ENCODE measurements at places on chromosomes 4 and X.

- peaks cover 10% of the 10 kb centered on the region for H3K4me1 ChIP-seq
- H3K36me3 ChIP-seq: peaks cover 16% of the 10 kb centered on the region
- no peak for DNase-seq
These were observed 60.7 kb downstream of the ANTXR2 start for GRCh38 chr4:80012291-80012690.

- no peak overlapping the region for H3K4me3 ChIP-seq
- DNase-seq: no peak
- H3K4me1 ChIP-seq: peaks cover 44% of the 10 kb centered on the region
- H3K27ac ChIP-seq: peak overlapping the region; percentile 78
These were observed 16.9 kb downstream of the CD99 start for GRCh38 chrX:2708021-2708420.

DNA sequence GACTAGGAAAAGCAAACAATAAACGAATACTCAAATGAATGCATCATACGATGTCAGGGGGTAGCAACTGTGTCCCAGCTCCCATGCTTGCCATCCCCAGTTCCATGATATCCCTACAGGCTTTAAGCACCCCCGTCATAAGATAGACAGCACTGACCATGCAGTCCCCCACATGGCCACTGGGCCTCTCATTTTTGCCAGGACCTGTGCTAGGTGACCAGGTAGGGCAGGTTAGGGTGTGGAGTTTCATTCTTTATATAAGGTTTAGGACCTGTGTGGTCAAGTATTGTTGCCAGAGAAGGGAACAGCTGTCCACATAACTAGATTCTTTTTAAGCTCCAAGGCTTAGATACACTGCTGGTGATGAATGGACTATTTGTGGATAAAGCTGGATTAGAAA is 9.7 kb downstream of the PPEF2 start:
- H3K36me3 ChIP-seq: no peaks in the 10 kb centered on the region
- no peaks in the 10 kb centered on the region for H3K4me1 ChIP-seq
- H3K27me3 ChIP-seq: peaks cover 26% of the 10 kb centered on the region
- no peak overlapping the region for H3K27ac ChIP-seq

DNA sequence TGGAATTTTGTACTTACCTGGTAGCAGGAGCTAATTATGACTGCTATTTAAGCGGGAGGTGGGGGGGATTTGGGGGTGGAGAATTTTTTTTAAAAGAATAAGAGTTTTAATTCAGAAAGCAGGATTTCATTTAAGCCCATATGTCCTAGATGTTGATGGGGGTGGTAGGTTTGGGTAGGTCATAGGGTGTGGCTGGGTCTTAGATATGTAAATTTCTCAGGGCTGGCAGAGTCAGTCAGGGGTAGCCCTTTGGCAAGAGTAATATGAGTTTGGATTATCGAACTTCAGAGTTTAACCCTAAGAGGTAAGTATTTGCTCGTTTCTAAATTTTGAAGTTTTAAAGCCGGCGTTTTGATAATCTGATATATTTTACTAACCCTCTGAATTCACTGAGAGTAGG is 35.2 kb upstream of the COX18 start:
- DNase-seq: no peak
- no peak overlapping the region for H3K27ac ChIP-seq
- H3K36me3 ChIP-seq: peaks cover 23% of the 10 kb centered on the region
- no peaks in the 10 kb centered on the region for H3K4me1 ChIP-seq
- no peaks in the 10 kb centered on the region for H3K27me3 ChIP-seq

- peaks cover 19% of the 10 kb centered on the region for H3K4me1 ChIP-seq
- no peak overlapping the region for H3K27ac ChIP-seq
- DNase-seq: no peak
- H3K4me3 ChIP-seq: no peak overlapping the region
These were observed 292.9 kb downstream of the USP46 start for GRCh38 chr4:52366191-52366590.

DNA sequence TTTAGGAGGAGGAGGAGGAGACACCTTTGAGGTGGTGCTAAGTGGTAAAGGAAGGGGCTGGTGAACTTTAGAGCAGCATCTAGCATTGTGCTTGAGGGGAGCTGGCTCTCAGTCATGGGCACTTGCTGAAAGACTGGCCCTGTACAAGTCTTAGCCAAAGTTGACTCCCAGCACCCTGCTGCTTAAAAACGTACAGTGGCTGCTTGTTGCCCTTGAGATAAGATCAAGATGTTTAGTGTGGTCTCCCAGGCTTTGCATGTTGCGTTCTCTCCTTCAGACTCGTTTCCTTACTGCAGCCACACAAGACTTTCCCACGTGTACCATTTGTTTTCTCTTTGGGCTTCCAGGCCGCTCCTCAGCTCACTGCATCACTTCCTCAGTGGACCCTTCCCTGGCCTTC is 1.8 kb downstream of the MED28 start:
- peaks cover 12% of the 10 kb centered on the region for H3K36me3 ChIP-seq
- H3K27me3 ChIP-seq: no peaks in the 10 kb centered on the region
- peak overlapping the region; percentile 49 for H3K4me3 ChIP-seq
- DNase-seq: no peak
- H3K4me1 ChIP-seq: peaks cover 25% of the 10 kb centered on the region
- H3K27ac ChIP-seq: peak overlapping the region; percentile 49

- DNase-seq: no peak
- no peaks in the 10 kb centered on the region for H3K27me3 ChIP-seq
- no peaks in the 10 kb centered on the region for H3K36me3 ChIP-seq
- H3K4me1 ChIP-seq: no peaks in the 10 kb centered on the region
These were observed 63.1 kb downstream of the COX18 start for GRCh38 chr4:73006286-73006990.

- H3K4me1 ChIP-seq: peaks cover 25% of the 10 kb centered on the region
- H3K27me3 ChIP-seq: no peaks in the 10 kb centered on the region
- no peak for DNase-seq
- no peak overlapping the region for H3K27ac ChIP-seq
- no peak overlapping the region for H3K4me3 ChIP-seq
These were observed 1364.4 kb downstream of the STIM2 start for GRCh38 chr4:28225050-28225449.

- no peaks in the 10 kb centered on the region for H3K4me1 ChIP-seq
- H3K27ac ChIP-seq: no peak overlapping the region
- H3K4me3 ChIP-seq: no peak overlapping the region
These were observed 65.9 kb downstream of the SRPX start for GRCh38 chrX:38154818-38155217.

DNA sequence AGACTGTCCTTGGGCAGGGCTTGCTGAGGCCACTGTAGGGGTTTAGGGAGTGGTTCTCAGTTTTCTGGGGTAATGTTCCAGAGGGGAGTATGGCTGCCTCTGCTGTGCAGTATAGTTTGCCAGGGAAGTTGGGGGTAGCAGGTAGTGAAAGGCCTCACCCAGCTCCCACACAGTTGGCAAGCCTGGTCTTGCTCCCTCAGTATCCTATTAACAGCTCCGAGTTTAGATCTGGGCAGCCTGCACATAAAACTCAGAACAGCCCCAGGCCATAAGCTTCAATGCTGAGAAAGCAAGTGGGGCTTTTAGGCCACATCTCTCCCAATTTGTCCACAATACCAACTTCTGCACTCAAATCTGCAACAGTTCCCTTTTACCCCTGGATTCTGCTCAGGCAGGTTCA is 205.2 kb downstream of the GALNTL6 start:
- no peak overlapping the region for H3K4me3 ChIP-seq
- no peaks in the 10 kb centered on the region for H3K36me3 ChIP-seq
- H3K27ac ChIP-seq: no peak overlapping the region
- H3K4me1 ChIP-seq: no peaks in the 10 kb centered on the region
- no peaks in the 10 kb centered on the region for H3K27me3 ChIP-seq
- DNase-seq: no peak

- H3K27me3 ChIP-seq: peaks cover 12% of the 10 kb centered on the region
- no peak overlapping the region for H3K4me3 ChIP-seq
- DNase-seq: no peak
- peaks cover 9% of the 10 kb centered on the region for H3K4me1 ChIP-seq
- H3K36me3 ChIP-seq: no peaks in the 10 kb centered on the region
These were observed 59.5 kb downstream of the SH2D1A start for GRCh38 chrX:124405868-124406267.

GRCh38 chrX:112759512-112759911 is 79.8 kb upstream of the LHFPL1 start:
- no peak for DNase-seq
- H3K36me3 ChIP-seq: no peaks in the 10 kb centered on the region
- peaks cover 39% of the 10 kb centered on the region for H3K4me1 ChIP-seq
- no peak overlapping the region for H3K4me3 ChIP-seq
- H3K27me3 ChIP-seq: no peaks in the 10 kb centered on the region
- H3K27ac ChIP-seq: no peak overlapping the region

DNA sequence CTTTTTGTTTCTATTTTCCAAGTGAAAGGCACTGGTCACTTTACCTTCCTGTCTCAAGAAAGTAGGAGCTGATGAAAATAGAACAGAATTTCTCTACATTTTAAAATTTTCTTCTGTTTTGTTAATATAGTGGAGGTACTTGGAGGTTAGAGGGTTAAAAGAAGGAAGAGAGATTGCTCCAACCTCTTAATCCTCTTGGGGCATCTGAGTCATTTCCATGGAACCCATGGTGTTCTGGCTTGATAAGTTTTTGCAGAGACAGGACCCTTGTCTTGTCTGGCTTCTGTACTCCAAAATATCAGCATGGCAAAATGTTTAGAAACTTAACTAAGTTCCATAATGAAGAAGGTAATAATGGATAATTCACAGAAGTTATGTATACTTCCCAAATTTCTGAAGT is 727.2 kb downstream of the C4orf33 start:
- no peaks in the 10 kb centered on the region for H3K27me3 ChIP-seq
- no peak for DNase-seq
- H3K36me3 ChIP-seq: no peaks in the 10 kb centered on the region
- peaks cover 13% of the 10 kb centered on the region for H3K4me1 ChIP-seq
- H3K27ac ChIP-seq: no peak overlapping the region

GRCh38 chr4:101156619-101157310 is 190.6 kb downstream of the PPP3CA start:
- no peak overlapping the region for H3K27ac ChIP-seq
- DNase-seq: no peak
- H3K4me1 ChIP-seq: peaks cover 8% of the 10 kb centered on the region

- H3K36me3 ChIP-seq: no peaks in the 10 kb centered on the region
- no peak for DNase-seq
- H3K27me3 ChIP-seq: no peaks in the 10 kb centered on the region
These were observed 338.1 kb downstream of the BCOR start for GRCh38 chrX:39759526-39760224.

- DNase-seq: no peak
- peak overlapping the region; percentile 71 for H3K4me3 ChIP-seq
- H3K36me3 ChIP-seq: no peaks in the 10 kb centered on the region
These were observed 29.9 kb upstream of the GPC4 start for GRCh38 chrX:133444952-133445831.

- peaks cover 5% of the 10 kb centered on the region for H3K4me1 ChIP-seq
- H3K36me3 ChIP-seq: peaks cover 28% of the 10 kb centered on the region
- H3K4me3 ChIP-seq: no peak overlapping the region
- H3K27me3 ChIP-seq: no peaks in the 10 kb centered on the region
- DNase-seq: no peak
These were observed 2.5 kb downstream of the RBMXL3 start for GRCh38 chrX:115191490-115192243.

GRCh38 chrX:3803305-3803704 is 89.9 kb upstream of the PRKX start:
- no peak overlapping the region for H3K27ac ChIP-seq
- H3K4me1 ChIP-seq: peaks cover 10% of the 10 kb centered on the region
- no peak for DNase-seq
- no peak overlapping the region for H3K4me3 ChIP-seq

DNA sequence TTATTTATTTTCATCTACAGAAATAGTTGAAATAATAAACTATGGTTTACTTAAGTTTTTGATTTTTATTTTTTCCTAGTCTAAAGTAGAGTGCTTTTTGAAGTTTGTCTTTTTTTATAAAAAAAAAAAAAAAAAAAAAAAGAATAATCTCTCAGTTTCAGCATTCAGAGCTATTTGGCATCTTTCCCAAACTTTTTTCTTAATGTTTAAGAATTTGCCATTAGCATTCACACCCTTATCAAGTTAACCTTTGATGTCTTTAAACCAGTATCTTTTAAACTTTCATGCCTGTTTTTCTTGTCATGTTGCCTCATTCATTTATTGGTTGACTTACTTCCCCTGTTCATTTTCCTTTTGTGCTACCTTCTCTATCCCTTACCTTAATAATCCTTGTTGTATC is 60.9 kb upstream of the FHDC1 start:
- H3K36me3 ChIP-seq: peaks cover 39% of the 10 kb centered on the region
- H3K4me3 ChIP-seq: no peak overlapping the region
- peak overlapping the region; percentile 29 for H3K27ac ChIP-seq
- DNase-seq: no peak
- no peaks in the 10 kb centered on the region for H3K27me3 ChIP-seq

GRCh38 chrX:16160729-16161128 is 6.6 kb upstream of the MAGEB17 start:
- H3K27me3 ChIP-seq: no peaks in the 10 kb centered on the region
- H3K36me3 ChIP-seq: no peaks in the 10 kb centered on the region
- no peak for DNase-seq
- no peak overlapping the region for H3K4me3 ChIP-seq
- H3K27ac ChIP-seq: no peak overlapping the region
- H3K4me1 ChIP-seq: peaks cover 18% of the 10 kb centered on the region

Measured in mesothelial cell of epicardium (in vitro differentiated cells).